ENCODE measurements at places on chromosomes 16 and 17.

DNA sequence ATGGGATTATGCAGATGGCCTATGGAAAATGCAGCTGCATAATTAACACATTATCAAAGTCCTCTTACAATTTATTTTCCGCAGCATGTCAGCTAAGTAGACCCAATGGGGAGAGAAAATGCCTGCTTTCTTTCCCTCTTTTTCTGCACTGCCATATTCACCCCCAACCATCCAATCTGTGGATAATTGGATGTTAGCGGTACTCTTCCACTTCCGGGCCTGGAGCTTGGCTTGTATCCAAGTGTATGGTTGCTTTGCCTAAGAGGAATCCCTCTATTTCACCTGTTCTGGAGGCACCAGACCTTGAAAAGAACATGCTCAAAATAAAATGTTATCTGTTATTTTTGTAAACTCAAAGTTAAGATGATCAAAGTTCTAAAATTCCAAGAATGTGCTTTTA lies 41.1 kb upstream of the CACNG3 start:
- DNase-seq = no peak

DNA sequence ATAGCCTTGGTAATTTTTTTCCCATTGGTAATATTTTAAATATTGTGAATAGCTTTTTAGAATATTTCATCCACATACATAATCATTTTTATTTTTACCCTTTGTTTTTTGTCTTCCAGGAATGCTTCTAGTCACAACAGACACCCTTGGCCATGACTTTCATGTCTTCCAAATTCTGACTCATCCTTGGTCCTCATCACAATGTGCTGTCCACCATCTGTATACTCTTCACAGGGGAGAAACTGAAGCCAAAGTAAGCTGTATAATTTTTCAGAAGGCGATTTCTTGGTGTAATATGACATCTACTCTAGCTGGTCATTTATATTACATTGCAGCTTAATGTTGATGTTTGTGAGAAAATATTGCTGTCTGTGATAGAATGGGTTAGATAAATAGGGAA lies 269.4 kb downstream of the BCAS3 start:
- DNase-seq = no peak

DNA sequence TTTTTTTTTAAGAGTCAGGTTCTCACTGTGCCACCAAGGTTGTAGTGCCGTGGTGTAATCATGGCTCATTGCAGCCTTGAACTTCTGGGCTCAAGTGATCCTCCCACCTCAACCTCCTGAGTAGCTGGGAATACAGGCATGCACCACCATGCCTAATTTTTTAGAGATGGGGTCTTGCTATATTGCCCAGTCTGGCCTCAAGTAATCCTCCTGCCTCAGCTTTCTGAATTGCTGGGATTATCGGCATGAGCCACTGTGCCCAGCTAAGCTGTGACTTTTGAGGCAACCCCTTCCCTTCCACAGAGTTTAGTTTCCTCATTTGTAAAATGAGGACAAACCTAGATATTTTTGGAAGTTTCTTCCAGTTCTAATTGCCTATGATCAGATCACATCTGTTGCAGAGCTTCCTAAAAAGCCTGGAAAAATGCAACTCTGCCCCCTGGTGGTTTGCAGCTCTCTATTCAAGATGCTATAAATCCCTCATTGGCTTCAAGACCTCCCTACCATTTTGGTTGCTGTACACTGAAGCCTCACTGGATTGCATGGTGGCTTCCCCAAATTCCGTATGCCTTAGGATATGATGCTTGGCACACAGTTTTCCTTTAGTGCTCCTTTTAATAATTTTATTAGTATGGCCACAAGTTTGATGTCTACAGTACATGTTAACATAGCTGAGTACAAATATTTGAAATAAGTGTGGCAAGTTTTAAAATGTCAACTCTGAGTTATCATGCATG lies 19.3 kb downstream of the GDE1 start:
- peak; percentile 59 for DNase-seq

GRCh38 chr16:57959804-57960203 lies 11.1 kb downstream of the CNGB1 start:
- no peak for DNase-seq

DNA sequence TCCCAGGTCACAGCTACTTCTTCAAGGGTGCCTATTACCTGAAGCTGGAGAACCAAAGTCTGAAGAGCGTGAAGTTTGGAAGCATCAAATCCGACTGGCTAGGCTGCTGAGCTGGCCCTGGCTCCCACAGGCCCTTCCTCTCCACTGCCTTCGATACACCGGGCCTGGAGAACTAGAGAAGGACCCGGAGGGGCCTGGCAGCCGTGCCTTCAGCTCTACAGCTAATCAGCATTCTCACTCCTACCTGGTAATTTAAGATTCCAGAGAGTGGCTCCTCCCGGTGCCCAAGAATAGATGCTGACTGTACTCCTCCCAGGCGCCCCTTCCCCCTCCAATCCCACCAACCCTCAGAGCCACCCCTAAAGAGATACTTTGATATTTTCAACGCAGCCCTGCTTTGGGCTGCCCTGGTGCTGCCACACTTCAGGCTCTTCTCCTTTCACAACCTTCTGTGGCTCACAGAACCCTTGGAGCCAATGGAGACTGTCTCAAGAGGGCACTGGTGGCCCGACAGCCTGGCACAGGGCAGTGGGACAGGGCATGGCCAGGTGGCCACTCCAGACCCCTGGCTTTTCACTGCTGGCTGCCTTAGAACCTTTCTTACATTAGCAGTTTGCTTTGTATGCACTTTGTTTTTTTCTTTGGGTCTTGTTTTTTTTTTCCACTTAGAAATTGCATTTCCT lies 3.4 kb upstream of the LPCAT2 start:
- DNase-seq = no peak

GRCh38 chr17:79046197-79046915 lies 22.4 kb downstream of the C1QTNF1 start:
- DNase-seq = no peak

DNA sequence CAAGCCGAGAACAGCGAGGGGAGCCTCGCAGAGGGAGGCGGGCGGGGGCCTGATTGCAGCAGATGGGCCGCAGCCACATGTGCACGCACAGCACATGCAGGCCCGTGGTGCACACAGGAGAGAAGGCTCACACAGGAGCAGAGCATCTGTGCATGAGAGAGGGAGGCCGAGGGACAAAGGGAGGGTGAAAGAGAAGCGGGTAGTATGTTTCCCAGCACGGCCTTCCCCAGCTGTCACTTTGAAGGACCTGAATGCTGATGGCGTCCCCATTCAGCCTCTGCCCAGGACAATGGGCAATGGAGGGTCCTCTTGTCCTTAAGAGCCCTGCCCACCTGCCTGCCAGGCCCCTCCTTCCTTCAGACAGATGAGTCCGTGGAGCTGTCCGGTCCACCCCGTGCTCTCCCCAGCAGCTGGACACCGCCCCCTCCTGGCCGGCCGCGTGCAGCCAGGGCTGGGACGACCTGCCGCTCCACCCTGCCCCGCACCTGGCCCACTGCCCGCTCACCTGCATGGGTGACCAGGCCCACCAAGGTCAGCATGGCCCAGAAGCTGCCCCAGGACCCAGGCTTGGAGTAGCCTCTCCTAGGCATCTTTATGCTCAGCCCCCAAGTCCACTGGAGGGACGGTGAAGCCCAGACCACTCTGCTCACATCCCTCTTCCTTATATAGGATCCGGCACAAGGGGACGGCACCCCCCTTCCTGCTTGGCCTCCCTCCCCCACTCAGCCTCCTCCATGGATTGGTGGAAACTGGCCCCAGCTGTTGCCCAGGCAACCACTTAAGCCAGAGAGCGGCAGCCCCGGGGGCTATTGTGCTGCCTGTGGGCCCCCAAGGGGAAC lies at the start of gene BTBD17:
BTBD17 (minus strand) TSS at position 639 of the 839 bp plus-strand sequence; CDS start at position 590, 49 bp downstream.
- DNase-seq = no peak

DNA sequence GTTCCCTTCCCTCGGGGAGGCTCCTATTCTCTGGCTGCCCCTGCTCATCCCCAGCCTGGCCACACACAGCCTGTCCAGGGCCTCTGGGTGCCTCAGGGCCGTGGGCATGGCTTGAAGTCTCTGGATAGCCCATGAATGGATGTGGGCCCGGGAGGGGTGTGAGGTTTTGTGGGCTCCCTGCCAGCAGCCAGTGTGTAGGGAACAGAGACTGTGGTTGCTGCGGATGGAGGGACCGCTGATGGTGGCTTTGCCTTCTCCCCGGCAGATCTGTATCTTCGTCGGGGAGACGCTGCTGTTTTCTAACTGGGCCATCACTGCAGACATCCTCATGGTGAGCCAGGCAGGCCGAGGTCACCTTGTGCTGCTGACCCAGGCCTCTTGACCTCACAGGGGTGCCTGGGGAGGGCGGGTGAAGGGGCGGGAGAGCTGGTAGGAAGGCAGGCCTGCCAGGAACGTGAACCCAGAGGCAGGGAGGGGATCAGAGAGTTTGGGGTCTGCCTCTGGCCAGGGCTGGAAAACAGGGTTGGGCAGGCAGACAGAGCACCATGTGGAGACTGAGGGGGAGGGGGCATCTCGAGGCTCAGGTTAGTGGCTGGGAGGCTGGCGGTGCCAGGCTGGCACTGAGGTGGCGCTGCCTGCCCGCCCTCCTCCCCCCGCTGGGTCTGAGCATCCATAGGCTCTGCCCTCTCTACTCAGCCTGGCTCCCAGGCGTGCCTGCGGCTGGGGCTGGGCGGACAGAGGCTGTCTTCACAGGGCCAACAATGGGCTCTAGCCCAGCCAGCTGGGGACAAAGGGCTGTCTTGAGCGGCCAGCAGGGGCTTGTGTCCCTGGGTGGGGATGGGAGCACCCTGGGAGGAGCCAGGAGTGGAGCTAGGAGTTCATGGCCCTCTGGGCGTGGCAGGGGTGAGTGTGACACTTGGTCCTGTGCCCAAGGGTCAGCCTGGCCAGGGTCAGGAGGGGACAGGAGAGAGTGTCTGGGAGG lies 21.4 kb downstream of the MYBBP1A start:
- DNase-seq = no peak

GRCh38 chr17:51650772-51651171 lies 390.4 kb downstream of the UTP18 start:
- no peak for DNase-seq

GRCh38 chr16:57386381-57386951 lies 14.2 kb downstream of the CX3CL1 start:
- no peak for DNase-seq

DNA sequence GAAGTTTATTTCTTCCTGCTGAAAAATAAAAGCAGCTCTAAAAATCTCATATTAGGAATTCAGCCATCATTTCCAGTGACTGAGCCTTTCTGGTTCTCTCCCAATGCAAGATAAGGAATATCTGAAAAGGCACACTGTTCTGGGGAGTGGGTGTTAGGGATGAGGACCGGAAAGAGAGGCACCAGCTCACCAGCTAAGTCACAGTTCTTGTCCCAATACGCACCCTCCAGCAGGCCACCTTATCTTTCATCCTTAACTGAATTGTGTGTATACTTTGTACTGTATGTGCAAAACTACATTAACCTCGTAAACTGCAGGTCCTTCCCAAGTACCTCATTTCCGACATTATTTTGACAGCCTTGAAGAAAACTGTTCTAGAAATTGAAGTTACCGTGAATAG lies 11.0 kb downstream of the AMFR start:
- no peak for DNase-seq

DNA sequence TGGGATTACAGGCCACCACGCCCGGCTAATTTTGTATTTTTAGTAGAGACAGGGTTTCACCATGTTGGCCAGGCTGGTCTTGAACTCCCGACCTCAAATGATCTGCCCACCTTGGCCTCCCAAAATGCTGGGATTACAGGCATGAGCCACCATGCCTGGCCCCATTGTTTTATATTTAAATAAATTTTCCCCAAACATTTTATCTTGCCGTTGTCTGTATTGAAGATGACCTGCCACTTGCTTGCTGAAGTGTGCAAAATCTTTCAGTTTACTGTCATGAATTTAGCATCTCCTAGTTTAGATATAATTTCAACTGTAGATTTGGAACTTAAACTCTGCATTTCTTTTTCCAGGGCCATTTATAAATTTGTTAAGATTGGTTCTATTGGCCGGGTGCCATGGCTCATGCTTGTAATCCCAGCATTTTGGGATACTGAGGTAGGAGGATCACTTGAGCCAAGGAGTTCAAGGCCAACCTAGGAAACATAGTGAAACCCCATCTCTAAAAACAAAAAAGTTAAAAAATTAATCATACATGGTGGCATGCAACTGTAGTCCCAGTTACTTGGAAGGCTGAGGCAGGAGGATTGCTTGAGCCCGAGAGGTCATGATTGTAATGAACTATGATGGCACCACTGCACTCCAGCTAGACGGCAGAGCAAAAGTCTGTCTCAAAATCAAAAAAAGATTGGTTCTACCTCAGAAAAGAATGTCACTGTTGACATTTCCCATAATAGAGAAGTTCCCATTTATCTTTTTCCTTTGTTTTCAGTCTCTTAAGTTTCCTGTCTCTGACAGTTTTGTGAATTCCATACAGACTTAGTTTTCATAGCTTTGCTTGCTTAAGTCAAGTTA lies 84.4 kb downstream of the VMP1 start:
- DNase-seq = no peak

DNA sequence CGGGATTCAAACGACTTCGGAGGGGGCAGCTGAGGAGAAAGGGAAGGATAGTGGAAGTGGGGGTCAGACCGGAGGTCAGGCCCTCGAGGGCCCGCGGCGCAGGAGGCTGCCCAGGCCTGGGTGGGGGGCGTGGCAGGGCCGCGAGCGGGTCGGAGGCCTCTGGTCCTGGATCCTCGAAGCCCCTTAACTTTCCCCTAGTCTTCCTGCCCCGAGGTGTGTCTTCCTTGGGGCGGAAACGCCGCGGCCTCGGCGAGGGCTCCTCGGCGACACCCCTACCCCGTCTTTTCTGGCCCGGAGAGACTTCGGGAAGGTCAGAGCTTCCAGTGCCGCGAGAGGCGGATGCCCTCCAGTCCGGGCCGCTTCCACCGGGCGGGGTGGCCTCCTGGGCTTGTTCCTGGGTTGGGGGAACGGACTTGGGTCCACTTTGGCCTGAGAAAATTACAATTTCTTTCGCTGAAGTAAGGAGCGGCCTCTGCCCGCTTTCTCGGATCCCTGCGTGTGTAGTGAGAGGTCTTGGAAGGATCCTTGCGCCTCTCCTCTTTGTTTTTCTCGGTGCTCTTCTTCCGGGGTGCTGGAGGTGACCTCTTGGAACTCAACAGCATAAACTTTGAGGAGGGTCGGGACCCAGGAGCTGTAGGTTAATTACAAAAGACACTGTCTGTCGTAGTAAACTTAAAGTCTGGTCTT lies 491 bp downstream of the IST1 start:
- peak; percentile 5 for DNase-seq

GRCh38 chr17:73141411-73141810 lies 23.4 kb upstream of the SSTR2 start:
- DNase-seq = no peak

- no peak for DNase-seq
Measured at GRCh38 chr16:25709213-25709612, 17.5 kb downstream of the HS3ST4 start.

DNA sequence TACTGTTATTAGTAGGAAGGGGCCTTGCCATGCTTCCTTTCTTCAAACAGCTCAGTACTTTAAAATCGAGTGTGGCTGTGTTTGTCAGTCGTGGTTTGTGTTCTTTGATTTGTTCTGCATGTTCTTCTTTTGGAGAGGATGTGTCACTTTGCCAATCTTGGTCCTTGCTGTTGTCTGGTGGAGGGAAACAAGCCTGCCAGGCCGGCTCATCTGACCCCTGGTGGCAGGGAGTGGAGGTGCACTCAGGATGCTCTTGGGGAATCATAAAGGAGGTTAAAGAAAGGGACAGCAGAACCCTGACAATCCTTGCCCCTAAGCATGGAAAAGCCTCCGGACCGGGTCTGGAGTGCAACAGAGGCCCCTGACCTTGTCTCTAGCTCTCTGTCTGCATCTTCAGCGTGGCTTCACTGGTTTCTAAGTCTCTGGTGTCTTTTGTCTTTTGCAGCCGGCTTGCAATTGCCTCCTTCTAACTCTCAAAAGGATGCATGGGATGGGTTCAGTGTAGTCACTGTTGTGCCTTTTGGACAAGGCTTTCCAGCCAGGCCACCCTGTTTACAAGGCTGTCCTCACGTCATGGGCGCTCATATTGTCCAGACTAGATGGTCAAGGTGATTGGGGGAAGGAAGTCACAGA lies 135.8 kb downstream of the WWOX start:
- DNase-seq = peak; percentile 53
